Activated T-helper 2 cell treated with anti-CD3 and anti-CD28 coated beads, Interferon-gamma antibody, Interleukin-2, Interleukin-4, amounts not matched to agents 10 μg/mL and 5 μg/mL and 100 μg/mL, durations not matched to agents 14 hours and 24 hours and 36 hours (primary cell): ENCODE measurements at places on chromosomes 6 and 20. TPM values are rescaled to one million over a fixed set of nuclear protein-coding genes. Genes with fewer than 3 reads are reported as not detected.

GRCh38 chr20:58228103-58228483, 360 bp downstream of the ANKRD60 start:
- no peak for DNase-seq

GRCh38 chr6:32475392-32476206, 35.9 kb downstream of the HLA-DRA start:
- no peak for DNase-seq

DNA sequence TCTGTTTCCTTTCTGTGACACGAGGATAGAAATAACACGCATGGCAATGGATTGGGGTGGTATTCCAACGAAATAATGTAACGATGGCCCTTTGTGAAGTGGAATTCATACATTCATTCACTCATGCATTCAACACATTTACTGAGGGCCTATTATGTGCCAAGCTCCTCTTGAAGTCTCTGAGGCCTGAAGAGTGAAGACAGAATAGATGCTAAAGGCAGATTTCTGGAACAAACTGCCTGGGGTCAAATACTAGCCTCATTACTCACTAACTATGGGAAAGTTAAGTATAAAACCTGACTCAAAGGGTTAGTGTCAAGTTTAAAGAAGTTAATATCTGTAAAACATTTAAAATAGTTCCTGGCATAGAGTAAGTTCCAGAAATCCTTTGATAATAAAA, 279.6 kb upstream of the SULF2 start:
- DNase-seq, result no peak

DNA sequence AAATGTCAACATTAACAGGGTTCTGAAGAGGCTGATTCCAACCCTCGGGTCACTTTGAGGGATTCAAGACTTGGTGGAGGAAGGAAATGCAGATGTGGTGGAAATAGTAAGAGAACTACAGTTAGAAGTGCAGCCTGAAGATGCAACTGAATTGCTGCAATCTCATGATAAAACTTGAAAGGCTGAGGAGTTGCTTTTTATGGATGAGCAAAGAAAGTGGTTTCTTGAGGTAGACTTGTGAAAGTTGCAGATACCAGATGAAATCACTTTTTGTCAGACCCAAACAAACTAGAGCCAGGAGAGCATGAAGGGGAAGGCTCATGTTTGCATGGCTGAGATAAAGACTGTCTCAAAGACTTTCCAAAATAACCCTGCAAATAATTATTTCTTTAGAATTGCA, 16.2 kb downstream of the ANKRD6 start:
- no peak for DNase-seq

DNA sequence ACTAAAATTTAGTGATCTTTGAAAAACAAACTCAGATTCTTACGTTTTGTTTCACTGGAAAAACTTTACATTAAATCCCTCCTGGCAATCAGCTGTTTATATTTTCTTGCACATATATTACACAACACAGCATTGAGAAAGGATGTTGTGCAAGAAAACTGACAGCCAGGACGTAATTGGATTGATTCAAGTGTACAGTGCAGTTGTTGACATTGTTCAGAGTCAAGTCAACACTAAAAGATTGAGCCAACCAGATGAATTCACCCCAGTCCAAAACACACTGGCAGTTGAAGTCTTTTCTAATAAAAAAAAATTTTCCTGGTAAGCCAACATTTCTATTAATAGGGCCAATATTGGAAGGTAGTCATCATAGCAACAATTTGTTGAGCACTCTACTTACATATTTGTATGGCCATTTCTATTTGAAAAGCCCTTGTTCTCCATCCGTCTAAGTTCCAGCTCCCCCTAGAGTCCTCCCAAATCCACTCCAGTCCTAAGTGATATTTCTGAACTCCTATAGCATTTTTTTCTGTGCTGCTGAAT, 20.9 kb upstream of the VNN1 start:
- no peak for DNase-seq

GRCh38 chr20:32462900-32463641, 104.9 kb downstream of the ASXL1 start:
- DNase-seq, result no peak

PSMF1 gene
- 175 and 182 TPM in 2 replicates for total RNA-seq
